ENCODE measurements at places on chromosomes 1 and 21.
A peak's percentile ranks its signal among the peaks of the same experiment; 100 is the strongest.

DNA sequence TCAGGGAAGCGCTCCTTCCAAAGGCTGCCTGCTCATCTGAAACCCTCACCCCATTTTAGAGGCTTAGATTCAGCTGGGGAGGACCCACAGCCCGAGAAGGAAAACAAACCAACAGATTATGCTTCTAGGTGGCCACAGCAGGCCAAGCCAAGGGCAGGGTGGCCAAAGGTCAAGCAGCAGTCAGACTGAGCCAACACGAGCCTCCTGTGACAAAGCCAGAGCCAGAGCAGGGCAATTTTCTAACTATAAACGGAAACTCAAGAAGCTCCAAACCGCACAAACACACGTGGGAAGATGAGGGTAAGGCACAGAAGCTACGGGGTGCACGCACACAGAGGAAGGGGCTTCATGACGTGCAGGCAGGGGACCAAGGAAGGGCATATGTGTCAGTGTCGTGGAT lies 64.1 kb downstream of the PLEKHA6 start:
- DNase-seq, result no peak

DNA sequence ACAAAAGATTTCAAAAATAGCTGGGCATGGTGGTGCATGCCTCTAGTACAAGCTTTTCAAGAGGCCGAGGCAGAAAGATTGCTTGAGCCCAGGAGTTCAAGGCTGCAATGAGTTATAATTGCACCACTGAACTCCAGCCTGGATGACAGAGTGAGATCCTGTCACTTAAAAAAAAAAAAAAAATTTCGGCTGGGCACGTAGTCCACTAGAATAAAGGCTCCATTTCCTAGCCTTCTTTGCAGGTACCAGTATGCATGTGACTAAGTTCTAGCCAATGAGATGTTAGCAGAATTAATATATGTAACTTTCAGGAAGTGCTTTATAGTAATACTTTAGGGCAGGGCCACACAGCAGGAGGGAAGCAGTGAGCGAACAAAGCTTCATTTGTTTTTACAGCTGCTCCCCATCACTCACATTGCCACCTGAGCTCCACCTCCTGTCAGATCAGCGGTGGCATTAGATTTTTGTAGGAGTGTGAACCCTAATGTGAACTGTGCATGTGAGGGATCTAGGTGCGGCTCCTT lies 28.8 kb upstream of the SYDE2 start:
- no peak for DNase-seq

- no peak for DNase-seq
Measured at GRCh38 chr1:112263453-112263852, 132.6 kb upstream of the CTTNBP2NL start.

DNA sequence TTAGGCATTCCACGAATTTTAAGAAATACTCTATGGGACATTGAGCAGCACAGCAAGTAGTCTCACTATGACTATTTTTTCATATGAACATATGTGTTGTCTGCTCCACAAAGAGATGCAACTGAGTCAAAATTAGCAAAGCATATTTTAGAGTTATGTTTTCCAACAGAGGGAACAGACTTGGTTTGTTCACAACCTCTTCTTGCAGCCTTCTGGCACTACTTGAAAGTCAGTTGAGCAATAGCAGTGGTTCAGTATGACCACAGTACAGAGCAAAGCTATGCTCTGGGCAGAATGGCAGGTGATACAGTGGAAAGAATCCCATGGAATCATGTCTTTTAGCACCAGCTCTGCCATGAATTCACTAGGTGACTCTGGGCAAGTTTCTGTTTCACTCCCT lies 5.2 kb downstream of the CCN1 start:
- no peak for DNase-seq

- DNase-seq, result no peak
Measured at GRCh38 chr21:26752849-26753248, 92.4 kb downstream of the ADAMTS1 start.

DNA sequence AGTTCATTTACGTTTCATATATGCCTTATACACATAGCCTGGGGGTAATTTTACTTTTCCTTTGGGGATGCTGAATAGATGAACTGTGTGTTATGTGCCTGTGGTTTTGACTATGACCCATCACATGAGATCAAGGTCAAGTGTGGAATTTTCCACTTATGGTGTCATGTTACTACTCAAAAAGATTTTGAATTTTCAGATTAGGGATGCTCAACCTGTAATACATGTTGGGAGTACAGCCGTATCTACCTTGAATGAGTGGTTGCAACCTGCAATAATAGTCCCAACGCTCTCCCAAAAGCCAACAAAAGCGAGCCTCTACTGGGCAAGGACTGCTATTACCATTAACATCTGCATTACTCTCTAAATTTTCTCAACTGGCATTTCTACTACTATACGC lies 68.5 kb upstream of the SDC3 start:
- DNase-seq, result no peak

DNA sequence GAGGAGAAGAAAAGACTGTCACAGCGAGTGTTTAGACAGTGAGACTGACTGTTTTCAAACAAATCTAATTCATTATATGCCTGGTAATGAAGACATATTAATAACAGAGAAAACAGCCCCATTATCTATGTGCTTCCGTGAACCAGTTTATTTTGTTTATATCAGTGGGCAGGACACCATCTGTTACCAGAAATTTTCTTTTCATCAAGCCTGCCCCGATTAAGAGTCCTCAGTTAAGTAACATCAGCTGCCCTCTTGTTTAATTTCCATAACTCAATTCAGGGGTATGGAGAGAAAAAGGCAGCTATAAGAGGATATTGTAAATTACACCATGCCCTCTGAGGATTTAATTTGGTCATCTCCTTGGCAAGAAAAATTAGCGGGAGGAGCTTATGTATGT lies 94.0 kb downstream of the TMEM200B start:
- peak; percentile 94 for DNase-seq

DNA sequence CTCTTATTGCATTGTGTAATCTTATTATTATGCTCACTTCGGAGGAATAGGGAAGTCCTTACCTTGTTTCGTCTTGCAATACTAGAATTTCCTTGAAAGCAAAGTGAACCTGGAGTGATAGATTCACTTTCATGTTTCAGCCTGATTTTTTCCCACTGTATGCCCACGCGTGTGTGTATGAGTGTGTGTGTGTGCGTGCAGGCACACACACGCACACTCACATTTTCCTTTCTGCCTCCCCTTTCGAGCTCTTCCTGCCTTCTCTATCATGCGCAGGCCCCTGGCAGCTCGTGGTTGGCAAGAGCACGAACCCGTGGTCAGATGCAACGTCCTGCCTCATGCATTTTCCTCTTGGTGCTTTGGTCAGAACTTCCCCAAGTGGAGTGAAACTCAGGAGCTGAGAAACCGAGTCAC lies at the start of gene GCSAML:
Gene GCSAML, plus strand, starts transcription at position 366 of the 414 bp plus-strand sequence. CDS start 58 bp downstream, outside the sequence.
- DNase-seq, result no peak

GRCh38 chr1:91699339-91699974 lies 186.5 kb downstream of the TGFBR3 start:
- DNase-seq, result no peak

GRCh38 chr21:38888991-38889561 lies 83.3 kb downstream of the ETS2 start:
- no peak for DNase-seq

DNA sequence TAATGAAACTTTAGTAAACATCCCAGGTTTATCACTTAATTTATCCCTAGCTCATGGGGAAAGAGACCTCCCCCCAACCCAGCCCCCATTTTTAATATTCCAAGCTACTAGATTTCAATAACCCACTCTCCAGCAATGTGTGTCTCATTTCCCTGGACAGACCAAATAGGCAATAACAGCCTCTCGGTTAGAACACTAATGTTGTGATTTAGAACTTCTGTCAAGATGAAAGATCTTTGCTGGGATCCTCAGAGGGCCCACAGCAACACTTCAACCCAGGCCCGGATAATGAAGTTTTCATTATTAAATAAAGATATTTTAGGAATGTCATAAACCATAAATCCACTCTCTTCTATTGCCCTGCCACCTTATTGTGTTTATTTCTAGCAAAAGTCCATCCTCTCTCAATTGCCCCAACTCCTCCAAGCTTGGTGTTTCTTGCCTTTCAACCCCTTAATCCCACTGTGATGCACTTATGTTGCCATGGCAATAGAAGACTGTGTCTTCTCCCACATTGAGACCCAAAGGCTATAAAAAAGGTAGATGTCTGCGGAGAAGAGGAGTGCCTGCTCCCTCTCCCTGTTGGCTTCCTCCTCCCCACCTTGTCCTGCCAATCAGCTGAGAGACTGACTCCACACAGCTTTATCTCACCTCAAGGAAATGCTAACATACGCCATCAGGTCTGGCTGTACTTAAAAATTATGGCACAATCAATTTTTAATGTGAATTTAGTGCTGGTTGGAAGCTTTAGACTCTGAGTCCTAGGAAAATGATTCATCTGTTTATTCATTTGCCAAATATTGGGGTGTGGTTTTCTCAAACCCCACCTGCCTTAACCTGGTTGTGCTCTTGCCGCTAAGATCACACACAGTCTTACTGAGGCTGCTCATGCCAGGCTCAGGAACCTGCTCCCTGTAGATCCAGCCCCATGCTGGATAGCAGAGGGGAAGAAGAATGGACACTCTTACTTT lies 258.3 kb upstream of the CAMK1G start:
- peak; percentile 3 for DNase-seq

DNA sequence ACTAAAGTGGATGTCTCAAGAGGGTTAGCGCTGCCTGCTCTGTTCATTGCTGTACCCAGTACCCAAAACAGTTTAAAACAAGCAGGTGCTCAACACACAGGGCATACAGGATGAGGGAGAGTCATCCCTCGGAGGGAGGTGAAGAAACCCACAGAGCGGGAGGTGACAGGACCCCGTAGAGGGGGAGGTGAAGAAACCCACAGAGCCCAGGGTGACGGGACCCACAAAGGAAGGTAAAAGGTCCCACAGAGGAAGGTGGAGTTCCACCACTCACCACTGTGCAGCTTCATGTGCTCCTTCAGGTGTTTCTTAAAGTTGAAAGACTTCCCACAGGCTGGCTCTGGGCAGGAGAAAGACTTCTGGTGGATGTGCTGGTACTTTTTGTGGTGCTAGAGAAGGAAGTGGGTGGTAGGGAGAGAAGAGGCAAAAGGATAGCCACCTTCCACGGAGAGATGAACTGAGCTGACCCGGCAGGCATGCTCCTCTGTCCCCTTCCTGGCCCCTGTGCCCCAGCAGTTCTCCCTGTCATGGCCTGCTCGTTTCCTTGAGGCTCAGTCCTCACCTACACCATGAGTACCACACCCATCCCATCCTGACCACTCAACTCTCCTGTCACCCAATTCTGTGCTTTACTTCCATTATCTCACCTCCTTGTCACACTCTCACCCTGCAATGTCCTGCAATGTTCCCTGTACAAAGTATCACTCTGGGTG lies 5.1 kb downstream of the ZNF692 start:
- no peak for DNase-seq

DNA sequence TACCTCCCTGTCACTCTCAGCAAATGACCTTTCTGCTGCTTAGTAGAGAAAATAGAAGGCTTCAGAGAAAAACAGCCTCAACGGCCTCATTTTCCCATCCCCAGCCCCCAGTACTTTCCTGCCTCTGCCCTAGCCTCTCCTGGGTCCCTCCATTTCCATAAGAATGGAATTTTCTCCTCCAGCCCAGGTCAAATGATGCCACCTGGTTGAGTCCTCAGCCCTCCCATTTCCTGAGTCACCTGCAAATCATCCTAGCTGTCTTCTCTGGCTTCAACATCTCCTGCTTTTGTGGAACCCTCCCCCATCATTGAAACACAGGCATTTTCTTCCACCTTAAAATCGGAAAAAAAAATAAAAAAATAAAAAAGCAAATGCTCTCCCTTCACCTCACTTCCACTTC lies 35.1 kb downstream of the OLIG1 start:
- DNase-seq, result no peak

- DNase-seq, result no peak
Measured at GRCh38 chr1:219788091-219788490, 140.3 kb downstream of the SLC30A10 start.

GRCh38 chr1:239128541-239128940 lies 257.8 kb upstream of the CHRM3 start:
- no peak for DNase-seq

DNA sequence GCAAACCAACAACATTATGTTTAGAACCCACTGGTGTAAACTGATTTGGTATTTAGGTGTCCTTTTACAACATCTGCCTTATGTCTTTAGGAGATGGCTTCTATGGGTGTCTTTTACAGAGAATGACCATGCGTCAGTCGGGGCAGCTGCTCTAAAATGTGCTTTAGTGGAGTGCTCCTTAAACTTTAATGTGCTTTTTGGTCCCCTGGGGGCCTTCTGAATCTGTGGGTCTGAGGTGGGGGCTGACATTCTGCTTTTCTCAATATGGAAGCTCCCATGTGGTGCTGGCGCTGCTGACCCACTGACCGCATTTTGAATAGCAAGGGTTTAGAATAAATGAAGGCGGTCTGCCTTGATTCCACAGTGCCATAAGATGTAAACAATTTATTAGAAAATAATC lies 173.2 kb upstream of the B3GALT2 start:
- peak; percentile 1 for DNase-seq

GRCh38 chr1:22801761-22802160 lies 91.1 kb downstream of the EPHB2 start:
- peak; percentile 69 for DNase-seq

All from NCI-H524 (cell line).